ENCODE measurements at places on chromosomes 12 and 14. TPM values are rescaled to one million over a fixed set of nuclear protein-coding genes. Genes with fewer than 3 reads are reported as not detected.

- DNase-seq: no peak
These were observed 1.1 kb downstream of the CCDC184 start for GRCh38 chr12:48184549-48184922.

GRCh38 chr12:58395470-58395869 lies 454.1 kb downstream of the ATP23 start:
- no peak for DNase-seq

DNA sequence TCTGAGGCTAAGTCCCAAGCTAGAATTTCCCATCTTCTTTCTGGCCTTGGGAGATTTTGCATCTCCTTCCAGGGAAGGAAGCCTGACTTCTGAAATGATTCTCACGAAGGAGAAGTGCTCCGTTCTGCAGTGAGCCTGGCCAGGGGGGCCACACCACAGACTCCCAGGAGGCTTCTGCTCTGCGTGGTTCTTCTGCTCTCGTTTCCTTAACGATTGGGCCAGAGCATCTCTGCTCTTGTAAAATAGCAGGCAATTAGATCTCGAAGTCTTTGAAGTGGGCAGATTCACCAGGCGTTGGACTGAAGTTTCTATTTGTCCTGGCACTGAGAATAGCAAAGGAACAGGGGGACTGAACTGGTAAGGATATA lies 6.7 kb upstream of the BATF start:
- DNase-seq: no peak

RAD9B gene
- 3.1 TPM for total RNA-seq

DNA sequence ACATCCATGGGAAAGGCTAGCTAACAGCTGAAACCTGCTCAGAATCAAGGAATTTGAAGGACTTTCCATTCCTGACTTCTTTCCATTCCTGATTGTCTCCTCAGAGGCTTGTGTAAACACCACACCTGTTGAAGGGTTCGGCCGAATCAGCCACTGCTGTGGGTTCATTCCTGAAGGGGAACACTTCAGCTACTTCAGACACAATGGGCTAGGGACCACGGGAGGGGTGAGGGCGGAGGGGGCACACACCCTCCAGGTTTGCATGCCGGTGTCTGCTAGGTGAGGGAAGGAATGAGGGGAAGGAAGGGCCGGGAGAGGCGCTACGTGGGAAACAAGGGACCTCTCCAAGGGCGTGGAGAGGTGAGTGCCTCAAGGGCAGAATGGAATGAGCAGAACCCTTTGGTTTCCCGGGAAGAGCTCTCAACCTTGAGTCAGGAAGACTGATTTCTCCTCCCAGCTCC lies 1.3 kb downstream of the GPRC5A start:
- DNase-seq: no peak

DNA sequence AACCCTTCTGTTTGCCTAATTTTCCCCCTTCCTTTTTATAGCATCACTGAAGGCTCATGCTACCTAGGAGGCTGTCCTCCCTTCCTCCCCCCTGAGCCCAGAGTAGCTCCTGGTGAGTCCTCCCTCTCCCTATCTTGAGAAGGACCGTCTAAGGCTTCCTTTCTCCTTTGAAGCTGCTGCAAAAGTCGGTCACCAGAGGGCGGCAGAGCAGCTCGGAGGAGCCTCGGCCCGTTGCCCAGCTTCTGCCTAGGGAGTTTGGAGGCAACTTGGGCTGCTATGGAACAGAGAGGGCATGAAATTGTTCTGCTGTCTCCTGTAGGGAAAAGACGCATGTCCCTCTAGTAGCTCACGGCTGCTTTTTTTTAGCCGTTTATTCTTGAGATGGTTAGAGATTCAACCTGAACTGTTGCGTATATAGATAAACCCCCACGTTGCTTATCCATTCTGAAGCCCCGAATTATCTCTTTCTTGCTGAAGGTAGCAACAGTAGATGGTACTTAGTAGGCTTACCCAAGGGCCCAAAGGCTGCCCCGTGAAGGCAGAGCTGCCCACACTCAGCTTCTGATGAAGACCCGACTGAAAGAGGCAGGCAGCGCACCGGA lies 5.7 kb downstream of the WNT5B start:
- peak; percentile 88 for DNase-seq

RSRC2 gene
- total RNA-seq: 35.8 TPM

GRCh38 chr12:11882301-11883019 lies 188.3 kb upstream of the BCL2L14 start:
- no peak for DNase-seq

GPR137C gene
- total RNA-seq: 0.74 TPM

KRT80 gene
- total RNA-seq: not detected

- no peak for DNase-seq
These were observed 93.8 kb upstream of the CLMN start for GRCh38 chr14:95413289-95414215.

DCN gene
- 1,437 TPM for total RNA-seq

GRCh38 chr14:51780741-51781140 lies 79.7 kb upstream of the GNG2 start:
- DNase-seq: no peak

TMEM119 gene
- total RNA-seq: 3.0 TPM

GRCh38 chr14:74401504-74402241 lies 24.3 kb downstream of the SYNDIG1L start:
- peak; percentile 45 for DNase-seq

- peak; percentile 63 for DNase-seq
These were observed 35.4 kb upstream of the TMEM179 start for GRCh38 chr14:104639885-104640548.

GRCh38 chr14:101958418-101959180 lies 5.8 kb upstream of the DYNC1H1 start:
- DNase-seq: no peak

DNA sequence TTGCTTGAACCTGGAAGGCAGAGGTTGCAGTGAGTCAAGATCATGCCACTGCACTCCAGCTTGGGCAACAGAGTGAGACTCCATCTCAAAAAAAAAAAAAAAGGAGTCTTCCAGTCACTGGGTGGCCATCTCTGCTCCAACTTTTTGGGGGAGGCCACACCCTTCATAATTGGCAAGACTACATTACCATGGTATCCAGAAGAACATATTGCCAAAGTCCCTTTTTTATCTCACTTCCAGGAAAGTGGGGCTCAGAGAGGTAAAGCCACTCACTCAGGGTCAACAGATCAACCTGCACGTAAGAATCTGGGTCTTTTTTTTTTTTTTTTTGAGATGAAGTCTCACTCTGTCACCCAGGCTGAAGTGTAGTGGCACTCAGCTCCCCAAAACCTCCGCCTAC lies 5.0 kb upstream of the CD63 start:
- DNase-seq: no peak

GRCh38 chr12:18797604-18798003 lies 59.7 kb downstream of the CAPZA3 start:
- DNase-seq: no peak

CSRP2 gene
- 20.5 TPM for total RNA-seq

KRT79 gene
- 0.77 TPM for total RNA-seq

ABCB9 gene
- total RNA-seq: 5.7 TPM

GSC gene
- 0.39 TPM for total RNA-seq

DNA sequence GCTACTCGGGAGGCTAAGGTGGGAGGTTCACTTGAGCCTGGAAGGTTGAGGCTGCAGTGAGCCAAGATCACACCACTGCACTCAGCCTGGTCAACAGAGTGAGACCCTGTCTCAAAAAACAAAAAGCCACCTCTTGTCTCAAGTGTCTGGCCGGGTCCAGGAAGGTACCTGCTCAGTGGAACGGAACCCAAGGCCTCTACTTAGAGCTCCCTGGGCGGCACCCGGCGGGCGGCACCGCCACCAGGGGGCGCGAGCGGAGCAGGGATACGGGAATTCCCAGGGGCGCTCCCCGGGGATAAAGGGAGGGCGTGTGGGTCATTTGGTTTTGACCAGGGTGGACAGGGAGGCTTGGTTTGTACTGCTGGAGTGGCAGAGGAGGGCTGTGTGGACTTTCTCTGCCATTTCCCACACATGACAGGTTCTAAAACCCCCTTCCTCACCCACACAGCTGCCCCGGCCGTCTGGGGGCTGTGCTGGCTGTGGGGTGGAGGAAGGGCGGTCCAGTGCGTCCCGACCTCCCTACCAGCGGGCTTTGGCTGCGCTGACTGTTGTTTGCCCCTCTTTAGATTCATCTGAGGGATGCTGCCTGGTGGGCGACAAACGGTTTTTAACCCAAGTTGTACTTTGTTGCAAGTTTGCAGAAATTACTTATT lies 91.4 kb downstream of the SETD3 start:
- DNase-seq: peak; percentile 38

DNA sequence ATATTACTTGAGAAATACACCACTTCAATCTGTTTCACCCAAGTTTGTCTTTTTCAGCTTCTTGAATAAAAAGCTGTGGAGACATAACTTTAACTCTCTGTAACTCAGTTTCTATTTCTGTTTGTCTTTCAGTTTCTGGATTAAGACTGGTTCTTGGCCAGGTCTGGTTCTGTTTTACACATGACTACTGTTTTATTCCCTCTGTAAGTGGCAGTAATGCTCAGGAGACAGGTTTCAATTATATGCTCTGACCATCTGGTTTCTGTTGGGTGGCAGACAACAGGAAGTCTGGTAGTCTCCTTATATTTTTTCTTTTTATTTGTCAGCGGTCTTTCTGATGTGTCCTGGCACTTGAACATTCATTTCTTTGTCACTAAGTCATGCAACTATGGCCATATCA lies 102.9 kb downstream of the RPS29 start:
- DNase-seq: no peak

ACOT6 gene
- not detected for total RNA-seq

DNA sequence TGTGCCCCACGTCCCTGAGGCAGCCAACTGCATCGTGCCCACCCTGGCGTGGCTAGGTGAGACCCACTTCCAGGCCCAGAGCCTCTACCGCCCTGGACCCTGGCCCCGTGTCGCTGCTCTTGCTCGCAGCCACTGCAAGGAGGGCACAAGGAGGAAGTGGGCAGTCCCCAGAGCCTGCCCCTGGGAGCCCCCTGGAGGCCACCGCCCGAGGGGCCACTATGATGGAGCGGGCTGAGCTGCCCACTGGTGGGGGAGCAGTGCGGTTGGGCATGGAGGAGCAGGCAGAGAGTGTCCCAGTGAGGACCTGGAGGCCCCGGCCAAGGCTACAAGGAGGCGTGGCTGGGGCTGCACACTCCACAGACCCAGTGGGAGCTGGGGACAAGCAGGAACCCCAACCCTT lies 323.6 kb downstream of the PCNX1 start:
- no peak for DNase-seq

DNA sequence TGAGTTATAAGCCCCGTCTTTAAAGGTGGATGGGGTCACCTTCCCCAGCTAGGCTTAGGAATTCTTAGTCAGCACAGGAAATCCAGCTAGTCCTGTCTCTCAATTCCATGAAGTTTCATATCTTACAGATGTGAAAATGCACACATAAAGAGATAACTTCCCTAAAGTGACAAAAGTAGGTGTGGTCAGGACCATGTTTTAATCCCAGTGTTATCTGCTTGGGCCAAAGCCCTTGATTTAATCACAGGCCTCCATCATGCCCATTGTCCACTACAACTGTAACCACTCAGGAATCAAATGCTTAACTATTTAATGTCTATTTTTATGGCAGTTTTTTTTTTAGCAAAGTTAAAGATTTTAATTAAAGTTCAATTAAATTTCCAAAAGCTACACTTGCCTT lies 194.4 kb upstream of the BTG1 start:
- no peak for DNase-seq

DNA sequence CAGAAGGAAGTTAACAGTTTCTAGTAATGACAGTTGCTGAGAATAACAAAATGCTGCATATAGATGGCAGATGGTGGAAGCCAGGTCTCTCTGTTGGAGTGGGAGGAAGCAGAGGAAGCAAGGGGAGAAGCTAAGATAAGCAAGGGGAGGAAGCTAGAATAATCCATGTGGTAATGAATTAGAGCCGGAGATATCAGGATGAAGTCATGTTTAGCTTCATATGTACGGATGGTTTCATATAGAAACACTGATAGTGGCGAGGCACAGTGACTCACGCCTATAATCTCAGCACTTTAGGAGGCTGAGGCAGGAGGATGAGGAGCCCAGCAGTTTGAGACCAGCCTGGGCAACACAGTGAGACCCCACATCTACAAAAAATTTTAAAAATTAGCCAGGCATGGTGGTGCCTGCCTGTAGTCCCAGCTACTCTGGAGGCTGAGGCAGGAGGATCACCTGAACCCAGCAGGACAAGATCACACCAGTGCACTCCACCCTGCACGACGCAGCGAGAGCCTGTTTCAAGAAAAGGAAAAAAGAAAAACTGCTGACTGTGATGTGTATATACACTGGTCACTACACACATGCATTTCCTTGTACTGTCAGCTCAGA lies 49.2 kb downstream of the ANAPC7 start:
- DNase-seq: no peak

DNA sequence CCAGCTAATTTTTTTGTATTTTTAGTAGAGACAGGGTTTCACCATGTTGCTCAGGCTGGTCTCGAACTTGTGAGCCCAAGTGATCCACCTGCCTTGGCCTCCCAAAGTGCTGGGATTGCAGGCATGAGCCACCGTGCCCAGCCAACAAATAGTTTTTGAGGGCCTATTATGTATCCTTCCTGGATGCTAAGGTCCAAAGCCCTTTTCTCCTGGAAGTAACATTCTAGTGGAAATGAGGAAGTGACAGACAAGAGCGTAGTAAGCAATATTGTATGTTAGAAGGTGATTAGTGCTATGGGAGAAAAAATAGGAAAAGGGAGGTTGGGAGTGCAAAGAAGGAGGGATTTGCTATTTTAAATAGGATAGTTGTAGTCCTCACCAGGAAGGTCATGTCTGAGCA lies 9.0 kb upstream of the CGRRF1 start:
- DNase-seq: no peak

DNA sequence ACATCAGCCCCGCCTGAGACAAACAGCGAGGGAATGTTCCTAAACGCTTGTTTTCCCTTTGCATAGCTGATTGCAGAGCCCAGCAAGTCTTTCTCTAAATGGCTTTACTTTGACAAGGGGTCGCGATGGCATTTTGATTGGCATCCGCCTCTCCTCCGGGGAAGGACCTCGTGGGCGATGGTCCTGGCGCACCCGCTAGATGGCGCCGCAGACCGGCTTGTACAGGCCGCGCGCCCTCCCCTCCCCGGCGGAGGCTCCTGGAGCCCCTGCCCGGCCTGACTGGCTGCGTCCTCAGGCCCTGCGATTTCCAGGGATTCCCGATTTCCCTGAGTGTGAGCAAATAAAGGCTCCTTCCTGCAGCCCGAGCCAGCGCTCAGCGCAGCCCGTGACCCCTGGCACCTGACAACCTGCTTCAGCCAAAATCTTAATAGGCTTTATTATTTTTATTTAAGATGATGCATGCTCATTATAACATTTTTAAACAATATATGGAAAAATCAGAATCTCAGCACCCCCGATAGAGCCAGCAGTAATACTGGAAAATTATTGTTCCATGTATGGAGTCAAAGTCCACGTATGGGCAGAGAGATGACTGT lies 468.3 kb downstream of the AACS start:
- DNase-seq: no peak

NKX2-1 gene
- not detected for total RNA-seq

GRCh38 chr12:39617887-39618286 lies 1.7 kb downstream of the ABCD2 start:
- DNase-seq: no peak

- no peak for DNase-seq
These were observed 449.4 kb downstream of the RERGL start for GRCh38 chr12:17640615-17641014.

MEG3 gene
- 24.7 TPM for total RNA-seq
